Hippocampal formation (tissue), 2 donors: ENCODE measurements at places on chromosomes 12 and 14.

GRCh38 chr14:70601162-70601561, 707 bp upstream of the MED6 start:
- DNase-seq: no peak

DNA sequence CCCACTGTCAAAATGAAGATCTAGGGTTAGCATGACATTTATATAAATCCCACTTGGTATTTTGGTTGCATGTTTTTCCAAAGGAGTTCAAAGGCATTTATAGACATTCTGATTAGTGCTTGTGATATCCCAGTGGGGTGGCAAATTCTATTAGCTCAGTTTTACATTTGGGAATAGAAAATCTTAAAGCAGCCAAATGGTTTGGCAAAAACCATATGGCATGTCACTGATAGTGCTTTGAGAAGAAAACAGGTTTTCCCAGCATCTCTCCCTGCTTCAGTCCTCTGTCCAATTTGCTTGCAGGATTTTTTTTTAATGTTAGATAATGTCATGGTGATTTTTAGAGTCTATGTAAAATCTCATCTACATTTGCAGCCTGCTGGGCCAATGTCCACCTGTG, 225.1 kb upstream of the DIO3 start:
- peak; percentile 15 for DNase-seq

- DNase-seq: no peak
Measured at GRCh38 chr12:754851-755562, 2.6 kb downstream of the WNK1 start.

DNA sequence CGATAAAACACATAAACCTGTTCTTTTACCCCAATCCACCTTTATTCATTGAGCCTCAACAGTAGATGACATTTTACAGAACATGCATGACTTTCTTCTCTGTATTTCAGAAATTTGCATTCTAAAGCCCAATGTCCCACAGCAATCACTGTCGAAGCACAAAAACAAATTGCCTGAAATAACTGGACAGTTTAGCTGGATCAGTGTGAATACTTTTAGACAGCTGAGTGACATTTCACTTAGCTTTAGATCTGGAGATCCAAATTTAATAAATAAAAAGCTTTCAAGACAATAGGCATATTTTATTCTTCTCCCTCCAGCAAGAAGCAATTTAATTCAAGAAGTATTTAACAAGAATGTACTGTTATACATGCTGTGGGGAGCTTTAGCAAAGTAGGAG, 109.1 kb upstream of the FSCB start:
- DNase-seq: no peak

DNA sequence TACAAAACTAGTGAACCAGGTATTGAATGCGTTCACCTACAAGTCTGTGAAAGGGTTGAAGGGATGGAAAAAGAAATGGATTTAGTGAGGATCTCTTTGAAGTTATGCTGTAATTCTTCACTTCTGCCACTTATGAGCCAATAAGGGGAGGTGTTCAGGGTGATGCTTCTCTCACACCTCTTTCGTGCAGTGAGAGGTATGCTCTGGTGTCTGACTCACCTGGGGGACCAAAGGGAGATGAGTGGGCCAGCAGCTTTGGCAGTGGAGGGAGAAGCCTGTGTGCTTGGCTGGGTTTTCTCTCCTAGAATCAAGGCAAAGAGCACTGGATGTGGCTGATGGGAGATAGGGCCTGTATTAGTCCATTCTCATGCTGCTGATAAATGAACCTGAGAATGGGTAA, 45.4 kb downstream of the E2F7 start:
- no peak for DNase-seq

DNA sequence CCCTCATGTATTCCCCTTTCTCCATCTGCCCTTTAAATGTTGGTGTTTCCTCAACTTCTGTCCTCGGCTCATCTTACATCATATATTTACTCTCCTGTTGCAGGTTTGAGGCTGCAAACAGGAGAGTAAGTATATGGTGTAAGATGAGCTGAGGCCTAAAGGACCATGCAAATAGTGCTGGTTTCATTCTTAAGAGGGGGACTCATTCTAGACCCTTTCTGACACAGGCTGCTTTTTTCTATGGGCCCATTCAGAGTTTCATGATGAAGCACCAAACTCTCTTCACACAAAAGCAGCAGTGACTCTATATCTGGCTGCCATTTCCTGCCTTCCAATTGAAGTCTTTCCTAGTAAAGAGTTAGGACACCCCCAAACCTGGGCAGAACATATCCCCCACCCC, 218.5 kb downstream of the PHLDA1 start:
- DNase-seq: no peak

DNA sequence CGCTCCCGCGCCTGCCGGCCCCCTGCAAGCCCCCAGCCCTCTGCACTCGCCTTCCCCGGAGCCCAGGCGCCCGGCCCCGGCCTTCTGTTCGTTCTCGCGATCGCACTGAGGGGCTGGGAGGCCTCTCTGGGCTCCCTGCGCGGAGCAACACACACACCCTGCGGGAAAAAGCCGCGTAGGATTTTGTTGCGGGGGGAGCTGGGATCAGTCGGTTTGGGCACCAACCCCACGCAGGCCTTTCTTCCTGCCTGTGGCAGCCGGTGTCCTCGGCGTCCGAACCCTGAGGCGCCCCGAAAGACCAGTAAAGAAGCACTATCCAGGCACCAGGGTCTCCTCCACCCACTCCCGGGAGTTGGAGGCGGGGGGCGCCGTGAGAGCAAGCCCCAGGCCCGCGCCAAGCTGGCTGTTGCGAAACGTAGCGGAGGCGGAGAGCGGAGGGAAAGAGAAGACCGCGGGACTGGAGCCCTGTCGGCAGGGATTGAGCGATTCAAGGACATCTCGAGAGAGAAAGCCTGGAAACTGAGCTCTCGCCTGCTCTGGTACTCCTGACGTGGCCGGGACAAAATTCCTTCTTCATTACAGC, 1.9 kb upstream of the HOXC5 start:
- no peak for DNase-seq
